NCI-H1048 (cell line): ENCODE measurements at places on chromosomes 2 and 18.

DNA sequence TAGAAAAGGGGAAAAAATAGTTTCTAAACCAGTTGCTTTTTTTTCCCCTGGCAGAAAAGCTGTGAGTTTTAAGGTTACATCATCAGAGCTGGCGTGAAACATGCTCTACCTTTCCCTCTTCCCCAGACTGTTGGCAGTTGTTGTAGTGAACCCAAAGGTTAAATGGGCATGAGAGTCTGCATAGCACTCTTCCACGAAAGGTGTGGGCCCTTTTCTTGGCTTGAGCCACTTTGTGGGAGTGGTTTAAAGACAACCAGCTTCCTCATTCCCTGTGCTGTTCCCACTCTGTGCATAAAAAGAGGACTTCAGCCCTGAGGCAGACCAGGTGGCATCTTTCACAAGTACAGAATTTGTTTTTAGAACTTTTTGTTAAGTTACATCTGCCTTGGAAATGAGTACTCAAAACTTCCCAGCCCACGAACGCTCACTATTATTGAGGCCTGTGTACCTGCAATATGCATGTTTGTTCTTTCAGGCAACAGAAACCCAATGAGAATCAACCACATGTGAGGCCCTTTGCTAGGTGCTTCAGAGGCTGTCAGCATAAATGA lies 243.8 kb downstream of the BABAM2 start:
- DNase-seq: no peak

DNA sequence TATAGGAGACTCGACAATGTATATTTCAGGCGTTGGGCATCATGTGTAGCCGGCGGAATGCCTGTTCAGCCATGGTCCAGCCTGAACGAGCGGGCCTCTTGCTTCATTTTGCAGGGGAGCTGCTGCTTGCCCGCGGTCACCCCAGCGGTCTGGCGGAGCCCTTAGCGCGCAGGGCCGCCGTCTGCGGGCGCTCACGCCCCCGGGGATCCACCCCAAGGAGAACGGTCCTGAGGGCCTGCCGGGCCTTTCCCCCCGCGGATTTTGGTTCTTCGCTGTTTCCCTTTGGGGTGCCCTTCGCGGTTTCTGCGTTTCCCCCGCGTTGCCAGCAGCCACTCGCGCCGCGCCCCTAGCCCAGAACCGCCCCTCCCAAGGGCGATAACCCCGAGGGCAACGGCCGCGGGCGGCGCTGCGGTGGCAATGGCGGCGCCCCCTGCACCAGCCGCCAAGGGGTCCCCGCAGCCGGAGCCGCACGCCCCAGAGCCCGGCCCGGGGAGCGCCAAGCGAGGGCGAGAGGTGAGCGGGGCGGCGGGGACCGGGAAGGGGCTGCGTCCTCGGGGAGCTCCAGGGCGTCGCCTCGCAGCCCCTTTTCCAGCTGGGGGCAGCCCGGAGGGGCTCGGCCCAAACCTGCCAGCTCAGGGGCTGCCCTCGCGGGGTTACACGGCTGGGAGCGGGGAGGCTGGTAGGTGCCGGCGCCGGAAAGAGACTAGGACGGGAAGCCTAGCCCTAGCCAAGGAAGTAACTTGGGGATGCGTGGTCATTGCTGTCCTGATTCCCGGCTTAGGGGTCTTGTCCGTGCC lies at the start of gene MFSD2B:
Gene MFSD2B, plus strand, starts transcription at position 406 of the 797 bp plus-strand sequence. Its CDS starts 12 bp downstream, at position 418.
- DNase-seq: no peak

DNA sequence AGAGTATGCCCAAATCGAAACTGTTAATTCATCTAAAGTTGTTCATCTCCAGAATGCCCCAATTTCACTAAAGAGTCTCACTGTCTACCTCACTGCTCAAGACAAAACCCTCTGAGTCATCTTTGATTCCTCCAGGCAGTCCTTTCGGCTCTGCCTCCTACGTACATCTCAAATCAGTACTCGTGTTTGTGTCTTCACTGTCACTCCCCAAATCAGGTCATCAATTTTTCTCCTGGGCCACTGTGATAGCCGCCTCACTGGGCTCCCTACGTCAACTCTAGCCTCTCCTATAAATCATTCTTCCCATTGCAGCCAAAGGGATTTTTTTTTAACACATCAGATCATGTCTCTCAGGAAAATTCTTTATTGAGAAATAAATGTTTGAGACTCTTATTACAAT lies 42.1 kb upstream of the TTC39C start:
- DNase-seq: no peak

- no peak for DNase-seq
These were observed 36.3 kb downstream of the NCKAP1 start for GRCh38 chr2:183001948-183002347.

GRCh38 chr2:118089139-118089800 lies 999 bp downstream of the INSIG2 start:
- DNase-seq: no peak

DNA sequence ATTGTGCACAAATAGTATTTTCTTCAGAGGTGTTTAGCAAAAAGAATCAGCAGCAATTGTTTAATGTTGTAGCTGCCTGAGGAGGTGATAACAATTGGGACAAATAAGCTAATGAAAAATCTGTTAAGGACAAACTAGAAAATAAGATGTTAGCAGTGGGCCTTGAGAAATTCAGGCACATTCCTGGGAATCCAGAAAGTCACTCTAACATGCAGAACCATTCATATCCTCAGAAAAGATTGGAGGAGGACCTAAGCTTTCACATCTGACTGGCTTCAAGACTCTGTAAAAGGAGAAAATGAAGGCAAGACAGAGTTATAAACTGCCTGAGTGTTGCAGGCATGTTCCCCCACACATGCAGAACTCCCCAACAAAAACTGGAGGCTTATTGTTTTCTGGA lies 353.5 kb upstream of the RGPD4 start:
- no peak for DNase-seq

DNA sequence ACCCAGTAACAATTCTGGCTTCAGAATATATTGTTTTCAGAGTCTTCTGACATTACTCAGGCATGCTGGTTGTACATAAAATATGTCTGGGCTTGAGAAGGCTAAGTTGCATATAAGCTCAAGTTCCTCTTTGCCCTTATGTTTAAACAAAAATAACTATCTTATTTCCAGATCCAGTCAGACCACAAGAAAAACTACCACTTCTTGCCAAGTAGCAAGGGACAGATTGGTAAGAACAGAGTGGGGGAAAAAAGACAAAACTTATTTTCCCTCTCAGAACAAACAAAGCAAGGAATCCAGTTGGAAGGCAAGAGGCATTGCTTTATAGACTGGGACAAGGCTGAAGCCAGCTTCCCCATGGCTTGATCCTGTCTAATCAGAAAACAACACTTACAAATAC lies 1036.7 kb upstream of the CELF4 start:
- no peak for DNase-seq

- no peak for DNase-seq
These were observed 86.9 kb upstream of the MGAT5 start for GRCh38 chr2:134167015-134167414.
